DMS79 treated with DMSO at 0.1 percent for 48 hours (cell line): ENCODE measurements at places on chromosomes 16 and 17.

- DNase-seq = no peak
Observed at GRCh38 chr16:26816266-26816665, 250.5 kb upstream of the C16orf82 start.

DNA sequence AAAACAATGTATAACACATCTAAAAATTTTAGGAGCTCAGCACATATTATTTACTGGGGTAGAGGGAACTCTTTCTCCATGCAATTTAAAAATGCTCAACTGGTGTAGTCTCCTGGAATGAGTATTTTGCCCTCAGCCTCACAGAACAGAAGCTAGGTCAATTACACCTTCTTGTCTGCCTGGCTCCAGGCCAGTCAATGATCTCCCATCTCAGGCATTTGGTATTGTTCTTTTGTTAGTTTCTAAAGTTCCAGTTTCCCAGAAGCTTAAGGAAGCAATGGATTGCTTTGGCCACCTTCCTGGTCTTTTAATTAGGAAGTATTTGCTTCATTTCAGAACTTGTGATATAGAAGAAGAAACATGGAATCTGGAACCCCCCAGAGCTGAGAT lies 360.3 kb upstream of the ASIC2 start:
- no peak for DNase-seq

- DNase-seq = no peak
Observed at GRCh38 chr16:88763502-88764053, 21.4 kb downstream of the PIEZO1 start.

GRCh38 chr16:14371778-14372431 lies 258.2 kb downstream of the PARN start:
- no peak for DNase-seq

GRCh38 chr16:73040136-73040535 lies 7.8 kb downstream of the ZFHX3 start:
- DNase-seq = peak; percentile 37

DNA sequence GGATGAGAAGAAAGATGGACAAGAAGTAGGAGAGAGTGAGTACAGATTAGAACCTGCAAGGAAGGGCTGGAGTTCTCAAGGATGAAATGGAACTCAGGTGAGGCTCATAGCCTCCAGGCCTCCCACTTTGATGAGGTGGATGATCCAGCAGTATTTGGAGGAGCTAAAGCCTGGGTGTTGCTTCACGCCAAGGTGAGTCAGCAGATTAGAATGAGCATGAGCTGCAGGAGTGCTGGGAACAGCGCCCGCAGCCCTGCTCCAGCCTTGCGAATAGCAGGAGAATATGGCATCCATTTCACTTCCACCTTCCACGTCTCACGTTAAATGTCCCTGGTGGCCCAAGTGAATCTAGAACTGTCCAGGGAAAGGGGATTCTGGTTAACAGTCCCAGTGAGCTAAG lies 94.4 kb upstream of the CPHXL start:
- no peak for DNase-seq

DNA sequence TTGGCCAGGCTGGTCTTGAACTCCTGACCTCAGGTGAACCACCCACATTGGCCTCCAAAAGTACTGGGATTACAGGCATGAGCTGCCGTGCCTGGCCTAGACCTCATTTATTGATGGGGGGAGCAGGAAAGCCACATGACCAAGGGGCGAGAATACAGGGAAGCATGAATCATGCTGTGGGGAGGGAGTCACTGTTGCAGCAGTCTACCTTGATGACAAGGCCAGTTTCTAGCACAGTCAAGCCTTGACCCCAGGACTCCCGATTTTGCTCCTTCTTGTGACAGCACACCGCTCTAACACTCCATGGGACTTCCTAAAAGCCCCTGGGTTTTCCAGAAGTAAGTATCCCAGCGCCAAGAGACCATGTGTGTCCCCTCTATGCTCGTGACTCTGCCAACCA lies 42.9 kb upstream of the IRF8 start:
- no peak for DNase-seq

- DNase-seq = no peak
Observed at GRCh38 chr16:14523632-14524031, 106.4 kb downstream of the PARN start.

- DNase-seq = no peak
Observed at GRCh38 chr17:65431116-65431515, 130.3 kb downstream of the AXIN2 start.

DNA sequence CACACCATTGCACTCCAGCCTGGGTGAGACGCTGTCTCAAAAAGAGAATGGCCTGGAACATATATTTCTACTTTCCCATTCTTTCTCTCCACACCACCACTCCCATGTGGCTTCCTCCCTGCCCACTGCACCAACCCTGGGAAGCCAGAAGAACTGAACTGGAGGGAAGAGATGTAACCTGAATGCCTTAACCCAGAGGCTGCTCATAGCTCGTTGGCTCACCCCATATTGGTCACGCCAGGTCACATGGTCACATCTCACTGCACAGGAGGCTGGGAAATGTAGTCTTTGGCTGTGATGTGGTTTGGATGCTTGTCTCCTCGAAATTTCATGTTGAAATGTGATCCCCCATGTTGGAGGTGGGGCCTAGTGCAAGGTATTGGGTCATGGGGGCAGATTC lies 5.9 kb upstream of the DNAH17 start:
- no peak for DNase-seq

DNA sequence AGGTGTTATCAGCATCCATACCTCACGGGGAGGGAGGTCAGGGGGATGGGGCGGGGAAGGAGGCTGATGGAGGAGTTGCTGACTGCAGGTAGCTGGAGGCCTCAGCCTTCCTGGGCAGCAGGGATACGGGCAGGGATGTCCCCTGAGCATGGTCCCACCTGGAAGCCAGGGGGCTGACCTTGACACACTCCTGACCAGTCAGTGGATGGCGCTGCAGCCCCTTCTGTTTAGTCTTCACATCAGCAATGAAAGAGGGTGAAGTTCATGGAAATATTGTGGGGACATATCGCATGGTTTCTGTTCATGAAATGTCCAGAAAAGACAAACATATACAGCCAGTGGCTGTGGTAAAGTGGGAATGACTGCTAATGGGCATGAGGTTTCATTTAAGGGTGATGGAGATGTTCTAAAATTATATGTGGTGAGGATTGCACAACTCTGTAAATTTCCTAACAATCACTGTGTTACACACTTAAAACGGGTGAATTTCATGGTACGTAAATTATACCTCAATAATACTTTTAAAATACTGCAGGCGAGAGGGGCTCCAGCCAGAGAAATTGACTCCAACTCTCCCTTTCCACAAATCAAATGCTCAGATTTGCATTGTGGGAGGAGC lies 489.6 kb downstream of the CDH13 start:
- no peak for DNase-seq

GRCh38 chr16:78195797-78196196 lies 96.3 kb downstream of the WWOX start:
- DNase-seq = no peak

- no peak for DNase-seq
Observed at GRCh38 chr17:67482764-67483163, 105.7 kb downstream of the PITPNC1 start.

DNA sequence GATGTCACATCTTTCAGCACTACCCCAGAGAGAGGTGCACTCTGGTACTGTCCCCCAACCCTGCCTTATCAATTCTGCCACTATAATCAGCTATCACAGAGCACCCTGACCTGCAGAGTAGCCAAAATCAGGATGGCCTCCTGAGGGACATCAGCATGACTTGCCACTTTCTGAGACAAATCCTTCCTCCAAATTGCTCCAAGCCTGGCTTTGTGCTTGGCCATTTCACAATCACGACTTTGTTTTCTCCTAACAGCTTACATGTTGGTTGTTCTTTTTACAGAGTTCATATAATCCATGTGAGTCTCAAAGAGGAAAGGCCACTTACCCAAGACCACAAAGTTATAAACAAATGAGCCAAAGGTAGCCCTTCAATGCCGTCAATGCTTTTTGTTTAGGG lies 449.0 kb upstream of the CDH5 start:
- no peak for DNase-seq

DNA sequence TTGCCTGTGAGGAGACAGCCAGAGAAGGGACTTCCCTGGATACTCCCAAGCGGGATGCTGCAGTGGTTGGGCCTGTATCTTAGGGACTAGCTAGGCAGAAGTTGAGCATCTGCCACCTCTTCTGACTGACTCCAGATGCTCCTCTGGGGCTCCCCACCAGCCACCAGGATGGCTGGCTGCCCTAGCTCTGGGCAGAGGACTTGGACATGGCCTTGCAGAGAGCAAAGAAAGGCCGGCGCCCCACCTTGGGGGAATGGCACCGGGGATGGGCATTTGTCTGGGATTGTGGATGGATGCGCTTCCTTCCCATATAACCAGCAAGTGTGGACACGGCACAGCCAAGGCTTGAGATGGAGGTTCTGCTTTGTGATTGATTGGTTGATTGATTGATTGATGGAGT lies 69.0 kb downstream of the OR1D5 start:
- no peak for DNase-seq

- no peak for DNase-seq
Observed at GRCh38 chr16:75787440-75787839, 61.1 kb upstream of the CPHXL start.

GRCh38 chr17:31388770-31389656 lies 2.5 kb upstream of the RAB11FIP4 start:
- DNase-seq = peak; percentile 21

GRCh38 chr17:63024201-63024600 lies 58.2 kb downstream of the TANC2 start:
- DNase-seq = no peak

DNA sequence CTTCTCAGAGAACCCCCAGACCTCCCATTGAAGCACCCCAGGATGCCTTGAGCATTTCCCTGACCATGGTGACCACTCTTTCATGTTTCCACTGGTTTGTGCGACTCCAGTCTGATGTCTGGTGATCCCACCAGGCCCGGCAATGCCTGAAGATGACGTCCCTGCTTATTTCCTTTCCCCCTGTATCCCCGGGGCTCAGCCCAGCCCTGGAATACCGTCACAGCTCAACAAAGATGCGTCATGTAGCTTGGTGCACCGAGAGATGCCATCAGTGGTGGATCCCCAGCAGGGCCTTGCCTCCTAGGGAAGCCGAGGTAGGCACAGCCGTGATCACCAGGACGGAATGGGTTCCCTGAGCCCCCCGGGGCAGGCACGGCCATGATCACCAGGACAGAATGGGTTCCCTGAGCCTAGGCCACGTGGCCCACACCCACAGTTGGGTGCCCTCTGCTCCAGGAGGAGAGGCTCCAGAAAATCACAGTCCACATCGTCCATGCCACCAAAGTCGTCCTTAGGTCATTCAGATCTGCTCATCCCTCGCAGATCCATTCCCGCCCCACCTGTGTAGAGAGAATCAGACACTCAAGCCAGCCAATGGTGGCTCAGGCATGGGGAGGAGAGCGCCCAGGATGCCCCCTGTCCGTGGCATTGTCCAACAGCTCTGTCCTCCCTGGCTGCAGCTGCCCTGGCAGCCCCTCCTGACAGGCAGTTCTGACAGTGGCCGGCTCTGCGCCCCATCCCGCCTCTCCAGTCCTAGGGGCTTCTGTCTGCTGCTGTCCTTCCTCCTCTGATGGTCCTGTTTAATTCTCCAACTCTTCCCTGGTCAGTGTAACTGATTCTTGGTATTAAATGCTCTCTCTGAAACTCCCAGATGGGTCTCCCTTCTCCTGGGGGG lies 261.1 kb downstream of the RBFOX3 start:
- no peak for DNase-seq

- DNase-seq = no peak
Observed at GRCh38 chr17:49210158-49211029, at the start of the genes ABI3 and GNGT2. Gene ABI3, plus strand, starts transcription at chr17:49210707. Its CDS starts 18 bp downstream, at chr17:49210725. Gene GNGT2, minus strand, starts transcription at chr17:49210574. Its CDS starts 3,152 bp downstream, at chr17:49207422.

DNA sequence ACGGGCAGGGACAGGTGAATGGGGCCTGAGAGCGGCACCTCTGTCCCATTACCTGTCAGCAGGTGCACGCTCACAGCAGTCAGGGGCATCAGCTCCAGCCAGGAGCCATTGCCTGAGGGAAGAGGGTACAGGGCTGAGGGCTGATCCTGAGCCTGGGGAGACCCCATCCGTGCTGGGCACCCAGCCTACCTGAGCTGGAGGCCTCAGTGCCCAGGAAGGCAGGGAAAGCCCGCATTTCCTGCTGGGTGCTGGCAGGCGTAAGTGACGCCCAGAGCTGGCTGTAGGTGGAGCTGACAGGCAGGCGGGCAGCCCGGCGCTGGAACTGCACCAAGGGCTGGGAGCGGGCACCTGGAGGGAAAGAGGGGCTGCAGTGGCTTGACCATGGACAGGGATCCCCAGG lies 7.4 kb downstream of the FAM171A2 start:
- DNase-seq = no peak

- DNase-seq = no peak
Observed at GRCh38 chr17:38892083-38892482, 22.2 kb downstream of the LASP1 start.

DNA sequence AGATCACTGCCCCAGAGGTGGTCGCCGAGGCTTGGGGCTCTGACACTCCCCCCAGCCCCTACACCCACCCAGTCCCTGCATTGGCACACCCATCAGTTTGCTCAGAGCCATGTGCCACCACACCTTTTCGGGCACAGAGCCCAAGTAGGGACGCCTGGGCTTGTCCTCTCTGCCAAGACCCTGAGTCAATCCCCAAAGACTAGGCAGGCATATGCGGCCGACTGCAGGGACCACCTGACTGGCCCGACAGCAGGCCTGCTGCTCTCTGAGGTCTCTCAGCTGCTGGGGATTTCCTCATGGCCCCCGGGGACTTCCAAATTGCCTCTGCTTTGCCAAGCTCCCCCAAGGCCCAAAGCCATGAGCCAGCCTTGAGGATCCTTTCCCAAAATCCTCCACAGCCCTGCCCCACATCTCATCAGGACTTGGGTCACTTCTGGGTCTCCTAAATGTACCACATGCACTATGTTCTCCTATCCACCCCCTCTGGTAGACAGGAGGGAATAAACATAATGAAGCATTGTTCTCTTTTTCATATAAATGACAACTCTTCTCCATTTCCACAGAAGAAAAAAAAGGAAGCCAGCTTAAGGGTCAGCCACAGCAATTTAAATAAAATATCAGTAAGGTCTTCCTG lies 30.6 kb downstream of the MYO18A start:
- DNase-seq = peak; percentile 51

- no peak for DNase-seq
Observed at GRCh38 chr17:42346481-42346880, 41.8 kb downstream of the STAT3 start.

DNA sequence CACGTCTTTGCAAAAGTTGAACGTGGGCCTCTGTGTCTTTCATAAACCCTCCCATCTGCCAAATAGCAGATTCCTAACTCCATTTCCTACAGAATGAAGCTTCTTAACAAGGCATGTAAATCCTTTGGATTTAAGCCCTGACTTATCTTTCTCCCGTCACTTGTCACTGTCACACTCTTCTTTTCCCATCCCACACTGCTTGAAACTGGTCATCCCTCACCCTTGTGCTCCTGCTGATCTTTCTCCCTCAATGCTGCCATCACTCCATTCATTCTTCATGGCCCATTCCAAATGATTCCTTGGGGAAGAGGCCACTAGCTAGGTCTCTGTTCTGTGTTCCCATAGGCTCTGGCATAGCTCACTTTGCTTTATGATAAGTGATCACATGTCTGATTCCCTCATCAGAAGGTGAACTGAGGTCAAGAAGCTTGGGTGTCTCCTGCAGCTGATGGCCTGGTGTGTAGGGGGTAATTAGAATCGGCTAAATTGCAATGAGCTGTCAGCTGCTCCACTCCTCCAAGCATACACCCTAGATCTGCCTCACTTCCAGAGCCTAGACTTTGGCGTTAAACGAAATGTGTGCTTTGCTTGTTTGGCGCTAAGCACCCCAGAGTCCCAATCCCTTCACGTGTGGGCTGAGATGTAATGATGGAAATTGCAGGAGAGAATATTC lies 61.7 kb downstream of the PECAM1 start:
- no peak for DNase-seq

GRCh38 chr17:12536021-12536420 lies 129.7 kb upstream of the MYOCD start:
- DNase-seq = no peak
